HEK293T (cell line): ENCODE measurements at places on chromosomes 12 and 14.

DNA sequence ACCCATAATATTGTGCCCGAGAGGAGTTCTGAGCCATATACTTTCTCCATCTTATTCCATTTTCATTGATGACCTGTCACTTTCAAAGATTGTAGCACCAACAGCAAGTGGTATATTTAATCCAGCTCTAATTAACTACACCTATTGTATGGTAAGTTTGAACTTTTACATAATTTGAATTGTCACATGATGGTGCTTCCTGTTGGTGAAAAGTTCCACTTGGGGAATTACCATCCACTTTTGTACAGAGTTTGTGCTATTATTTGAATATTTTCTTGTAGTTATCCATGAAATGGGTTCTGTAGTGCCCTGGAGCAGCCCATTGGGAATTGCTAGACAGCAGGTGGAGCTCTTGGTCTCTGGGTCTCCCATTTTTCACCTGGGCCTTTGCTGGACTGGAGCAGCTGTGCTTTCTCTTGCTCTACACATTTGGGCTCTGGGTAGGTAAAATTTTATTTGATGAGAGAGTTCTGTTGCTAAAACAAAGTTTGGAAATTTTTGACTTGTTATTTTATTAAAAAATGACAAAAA is 3.0 kb downstream of the SMCO3 start:
- peak; percentile 13 for DNase-seq

- peak; percentile 62 for DNase-seq
Observed at GRCh38 chr14:35406506-35407305, 2.2 kb upstream of the NFKBIA start.

- DNase-seq: no peak
Observed at GRCh38 chr12:106729611-106730010, 44.9 kb upstream of the RIC8B start.

GRCh38 chr14:69543341-69544115 is 31.1 kb downstream of the CCDC177 start:
- no peak for DNase-seq

GRCh38 chr14:81517798-81518398 is 15.8 kb downstream of the SEL1L start:
- no peak for DNase-seq

DNA sequence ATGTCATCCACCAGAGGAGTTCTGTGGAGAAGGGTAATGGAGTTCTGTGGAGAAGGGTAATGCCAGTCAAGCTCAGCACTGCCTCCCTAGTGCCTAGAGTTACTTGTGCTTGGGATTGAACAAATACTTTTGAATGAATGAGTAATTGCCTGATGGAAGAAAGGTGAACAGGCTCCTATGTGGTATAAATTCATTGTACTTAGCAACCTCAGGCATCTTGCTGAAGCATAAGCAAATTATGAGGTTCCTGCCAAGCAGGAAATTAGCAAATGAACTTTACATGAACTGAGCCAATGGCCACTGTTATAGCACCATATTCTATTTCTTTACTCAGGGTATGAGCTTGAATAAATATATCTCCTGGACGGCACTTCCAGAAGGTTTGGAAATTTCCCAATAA is 1047.2 kb downstream of the SLC6A15 start:
- no peak for DNase-seq

DNA sequence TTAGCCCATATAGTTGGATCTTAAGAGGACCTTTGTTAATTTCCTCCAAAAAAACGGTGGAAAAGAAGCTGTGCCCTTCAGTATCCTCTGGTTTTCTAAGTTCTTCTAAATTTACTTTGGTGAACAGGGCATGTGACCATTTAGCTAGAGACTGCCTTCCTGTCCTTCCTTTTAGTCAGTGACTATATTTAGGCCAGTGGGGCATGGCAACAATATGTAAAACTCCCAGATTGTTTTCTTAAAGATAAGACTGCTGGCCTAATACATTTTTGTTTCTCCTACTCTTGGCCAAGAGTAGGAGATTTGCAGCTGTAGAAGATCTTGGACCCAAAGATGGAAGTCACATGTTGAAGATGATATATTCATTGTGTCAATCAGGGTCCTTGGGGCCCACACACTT is 325.1 kb upstream of the DCN start:
- DNase-seq: no peak

- DNase-seq: no peak
Observed at GRCh38 chr14:68669111-68669511, 123.8 kb downstream of the ZFP36L1 start.

GRCh38 chr12:49079793-49080192 is 10.0 kb upstream of the RHEBL1 start:
- DNase-seq: no peak

DNA sequence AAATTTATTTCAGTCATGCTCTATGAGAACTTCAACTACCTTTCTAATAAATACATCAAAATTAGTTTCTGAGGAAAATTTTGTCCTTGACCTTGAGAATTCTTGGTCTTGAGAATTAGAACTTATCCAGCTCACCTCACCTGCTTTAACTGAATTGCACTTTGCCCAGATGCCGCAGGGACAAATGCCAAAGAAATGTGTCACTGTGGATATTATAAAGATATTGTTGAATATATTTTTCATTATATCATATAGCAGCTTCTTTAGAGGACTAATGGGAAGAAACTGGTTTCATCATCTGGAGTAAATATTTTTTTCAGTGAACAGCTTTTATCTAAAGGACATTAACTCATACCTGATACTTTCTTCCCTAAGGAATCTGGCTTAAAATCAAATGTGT is 54.1 kb downstream of the LRP6 start:
- DNase-seq: no peak

GRCh38 chr12:124032265-124032886 is 59.4 kb downstream of the ZNF664 start:
- DNase-seq: peak; percentile 75

DNA sequence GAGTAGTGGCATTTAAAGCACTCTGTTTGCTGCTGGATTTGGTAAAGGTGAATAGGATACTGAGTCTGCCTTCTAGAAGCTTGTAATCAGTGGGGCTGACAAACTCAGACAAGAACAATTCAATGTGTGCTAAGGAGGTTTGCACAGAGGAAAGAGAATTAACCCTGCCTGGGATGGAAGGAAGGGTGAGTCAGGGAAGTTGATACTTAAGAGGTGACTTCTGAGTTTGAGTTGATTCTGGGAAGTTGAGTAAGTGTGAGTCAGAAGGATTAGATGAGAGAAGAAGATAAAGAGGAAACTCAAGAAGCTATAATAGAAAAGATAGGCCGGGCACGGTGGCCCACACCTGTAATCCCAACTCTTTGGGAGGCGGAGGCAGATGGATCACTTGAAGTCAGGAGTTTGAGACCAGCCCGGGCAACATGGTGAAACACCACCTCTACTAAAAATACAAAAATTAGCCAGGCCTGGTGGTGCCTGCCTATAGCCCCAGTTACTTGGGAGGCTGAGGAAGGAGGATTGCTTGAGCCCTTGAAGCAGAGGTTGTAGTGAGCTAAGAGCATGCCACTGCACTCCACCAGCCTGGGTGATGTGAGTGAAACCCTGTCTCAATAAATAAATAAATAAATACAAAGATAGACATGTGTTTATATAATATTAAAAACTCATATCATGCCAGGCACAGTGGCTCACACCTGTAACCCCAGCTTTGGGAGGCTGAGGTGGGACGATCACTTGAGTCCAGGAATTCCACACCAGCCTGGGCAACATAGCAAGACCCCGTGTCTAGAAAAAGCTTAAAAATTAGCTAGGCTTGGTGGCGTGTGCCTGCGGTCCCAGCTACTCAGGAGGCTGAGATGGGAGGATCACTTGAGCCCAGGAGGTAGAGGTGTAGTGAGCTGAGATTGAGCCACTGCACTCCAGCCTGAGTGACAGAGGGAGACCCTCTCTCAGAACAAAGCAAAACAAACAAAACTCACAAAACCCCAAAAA is 126.8 kb upstream of the CPM start:
- no peak for DNase-seq

- no peak for DNase-seq
Observed at GRCh38 chr12:85775091-85775490, 61.1 kb downstream of the RASSF9 start.

DNA sequence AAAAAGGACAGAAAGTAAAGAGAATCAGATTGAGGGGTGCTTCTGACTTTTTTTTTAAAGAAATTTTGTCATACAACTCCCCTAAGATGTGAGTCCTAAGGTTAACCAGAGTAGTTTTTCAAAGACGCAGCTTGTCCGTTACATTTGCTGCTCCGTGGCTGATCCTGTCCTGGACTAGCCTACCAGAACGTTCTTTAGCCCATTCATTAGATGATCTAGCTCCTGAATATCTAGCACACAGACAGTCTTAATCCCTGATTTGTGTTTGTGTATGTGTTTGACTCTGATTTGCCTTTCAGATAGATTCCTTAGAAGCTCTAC is 60.3 kb downstream of the SAMD4A start:
- DNase-seq: no peak
